Activated CD4-positive, alpha-beta T cell treated with anti-CD3 and anti-CD28 coated beads, Interleukin-2, amount 50 U/mL, for 24 hours (primary cell): ENCODE measurements at places on chromosomes 5 and 9.

GRCh38 chr5:6583049-6583880 is 49.6 kb downstream of the NSUN2 start:
- DNase-seq, result no peak

DNA sequence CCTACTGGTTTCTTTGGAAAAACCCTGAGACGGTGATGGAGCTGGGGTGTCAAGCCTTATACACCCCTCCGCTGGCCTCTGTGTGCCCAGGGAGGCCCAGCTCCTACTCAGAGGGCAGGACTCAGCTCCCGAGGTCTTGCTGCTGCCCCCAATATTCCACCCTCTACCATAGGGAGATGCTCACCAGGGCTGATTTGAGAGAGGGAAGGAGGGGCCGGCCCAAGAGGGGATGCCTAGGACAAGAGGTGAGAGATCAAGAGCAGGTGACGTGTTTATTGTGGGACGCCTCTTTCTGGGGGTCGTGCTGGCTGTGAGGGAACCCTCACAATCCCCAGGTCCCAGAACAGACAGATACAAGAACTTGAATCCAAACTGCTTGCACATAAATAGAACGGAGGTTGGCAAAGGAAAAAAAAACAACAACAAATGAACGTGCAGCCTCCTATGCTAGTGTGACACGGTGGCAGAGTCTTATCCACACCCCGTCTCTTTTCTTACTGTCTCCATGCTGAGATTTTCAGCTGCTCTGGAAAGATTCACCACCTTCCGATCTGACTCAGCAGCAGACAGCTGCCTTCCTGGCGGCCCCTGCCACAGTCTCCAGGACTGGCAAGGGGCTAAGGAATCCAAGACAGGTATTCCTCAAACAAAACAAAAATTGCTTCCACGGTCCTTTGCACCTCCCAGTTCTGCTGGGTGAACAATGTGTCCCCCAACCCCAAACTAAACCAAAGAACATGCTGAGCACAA is 22.3 kb downstream of the FABP6 start:
- no peak for DNase-seq

- DNase-seq, result no peak
Observed at GRCh38 chr9:70030156-70030555, 13.5 kb upstream of the MAMDC2 start.

- no peak for DNase-seq
Observed at GRCh38 chr9:131645078-131645776, 94.6 kb downstream of the RAPGEF1 start.

GRCh38 chr9:115517335-115518075 is 399.5 kb upstream of the TNC start:
- no peak for DNase-seq

DNA sequence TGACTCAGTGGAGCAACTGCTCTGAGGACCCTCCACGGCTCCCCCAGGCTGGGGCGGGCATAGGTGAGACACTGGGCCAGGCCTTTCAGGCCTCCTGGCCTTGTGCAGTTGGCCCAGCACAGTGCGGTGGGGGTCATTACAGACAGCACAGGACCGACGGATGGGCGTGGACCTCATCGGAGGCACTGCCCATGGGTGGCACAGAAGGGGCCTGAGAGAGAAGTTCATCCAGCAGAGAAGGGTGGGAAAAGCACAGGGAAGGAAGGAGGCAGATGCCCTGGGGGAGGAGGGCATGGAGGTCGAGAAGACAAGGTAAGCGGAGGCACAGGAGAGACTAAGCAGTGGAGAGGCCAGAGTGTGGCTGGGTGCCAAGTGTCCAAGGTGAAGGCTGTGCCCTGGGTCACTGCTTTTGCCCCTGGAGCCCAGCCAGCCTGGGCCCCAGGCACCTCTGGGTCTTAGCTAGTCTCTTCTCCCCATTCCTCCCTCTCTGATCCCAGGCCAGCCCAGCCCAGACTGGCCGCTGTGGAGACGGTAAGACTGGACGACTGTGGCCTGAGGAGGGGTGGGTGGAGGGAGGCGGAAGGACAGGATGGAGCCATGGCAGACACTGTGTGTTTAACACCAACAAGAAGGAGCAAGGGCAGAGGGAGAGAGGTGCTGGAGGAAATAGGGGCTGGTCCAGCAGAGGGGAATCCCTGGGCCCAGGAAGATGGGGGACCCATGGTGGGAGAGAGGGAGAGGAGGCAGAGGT is 5.7 kb downstream of the IL3 start:
- no peak for DNase-seq

DNA sequence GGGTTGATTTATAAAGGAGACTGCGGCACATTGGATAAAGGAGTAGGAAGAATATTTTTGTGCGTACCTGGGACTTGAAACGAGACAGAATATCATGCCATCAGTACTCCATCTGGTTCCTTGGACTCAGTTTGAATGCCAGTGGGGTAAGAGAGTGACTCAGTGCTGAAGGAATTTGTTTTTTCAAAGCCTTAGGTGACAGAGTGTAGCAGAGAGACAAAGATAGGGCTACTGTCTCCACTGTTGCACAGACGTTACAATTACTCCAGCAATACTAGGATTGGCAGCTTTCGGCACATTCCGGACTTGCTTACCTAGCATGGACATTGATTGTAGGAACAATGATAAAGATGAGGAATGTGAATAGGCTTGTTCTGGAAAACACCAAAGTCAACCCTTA is 250.7 kb downstream of the KCTD16 start:
- no peak for DNase-seq

- no peak for DNase-seq
Observed at GRCh38 chr5:36982146-36982545, 105.6 kb downstream of the NIPBL start.

DNA sequence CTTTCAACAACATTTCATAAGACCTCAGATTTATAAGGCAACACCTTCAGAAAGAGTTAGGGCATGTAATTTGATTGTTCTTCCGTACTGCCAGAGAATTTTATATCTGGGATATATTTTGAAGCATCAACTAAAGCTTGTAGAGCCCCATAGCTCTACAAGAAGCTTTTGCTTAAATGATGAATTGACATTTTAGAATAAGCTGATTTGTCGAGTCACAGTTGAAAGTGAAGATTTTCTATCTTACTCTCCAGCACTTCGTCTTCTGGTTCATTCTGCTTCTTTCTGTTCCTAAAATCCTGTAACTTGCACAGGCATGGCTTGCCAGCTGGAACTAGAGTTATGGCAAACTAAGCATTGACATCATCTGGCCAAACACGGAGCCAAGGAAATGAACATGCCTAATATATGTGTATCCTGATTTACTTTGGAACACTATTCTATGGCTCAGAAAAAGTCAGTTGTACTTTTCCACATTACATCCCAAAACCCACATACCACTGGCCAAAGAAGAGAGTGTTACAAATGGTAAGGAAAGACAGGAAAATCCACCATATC is 68.6 kb upstream of the MAST4 start:
- DNase-seq, result no peak

DNA sequence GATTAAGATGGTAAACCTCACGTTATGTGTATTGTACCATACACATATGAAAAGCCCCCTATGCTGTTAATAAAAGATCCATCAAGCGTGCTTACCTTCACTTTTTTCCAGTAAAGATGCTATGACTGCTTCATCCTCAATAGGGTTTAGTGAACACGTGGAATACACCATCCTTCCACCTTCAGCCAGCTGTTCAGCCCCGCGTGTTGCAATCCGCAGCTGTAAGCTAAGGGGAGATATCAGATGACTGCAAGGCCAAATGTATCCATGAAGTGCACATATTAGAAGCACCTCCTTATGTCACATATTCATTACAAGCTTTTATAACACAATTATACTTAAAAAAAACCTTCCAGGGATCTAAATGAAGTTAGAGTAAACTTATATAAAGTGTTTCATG is 16.2 kb downstream of the NSUN2 start:
- no peak for DNase-seq

- no peak for DNase-seq
Observed at GRCh38 chr5:4640795-4641194, 499.3 kb upstream of the ADAMTS16 start.

DNA sequence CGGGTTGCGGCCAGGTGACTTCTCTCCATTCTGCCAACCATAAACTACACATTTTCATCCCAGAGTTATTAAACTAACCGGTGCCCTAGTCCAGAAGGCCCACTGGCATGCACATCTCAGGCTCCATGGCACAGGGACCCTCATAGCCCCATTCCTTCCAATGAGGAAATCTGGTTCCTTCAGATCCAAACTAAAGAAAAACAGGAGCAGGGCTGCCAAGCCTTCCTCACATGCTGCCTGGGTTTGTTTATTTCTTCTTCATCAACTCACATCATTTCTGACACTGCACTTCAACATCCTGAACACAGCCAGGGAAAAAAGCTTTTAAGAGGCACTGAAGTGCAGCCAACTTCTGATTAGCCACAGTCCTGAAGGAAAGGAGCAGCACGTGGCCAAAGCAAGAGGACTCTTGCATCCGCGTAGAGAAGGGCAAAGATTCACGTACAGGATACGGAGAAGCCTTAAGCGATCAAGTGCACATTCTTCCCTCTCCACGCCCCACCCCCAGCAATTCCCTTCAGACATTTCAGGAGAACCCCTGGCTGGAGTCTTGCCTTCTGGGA is 22.5 kb downstream of the LHFPL2 start:
- DNase-seq, result no peak

GRCh38 chr5:137374110-137374714 is 124.9 kb downstream of the SPOCK1 start:
- no peak for DNase-seq

DNA sequence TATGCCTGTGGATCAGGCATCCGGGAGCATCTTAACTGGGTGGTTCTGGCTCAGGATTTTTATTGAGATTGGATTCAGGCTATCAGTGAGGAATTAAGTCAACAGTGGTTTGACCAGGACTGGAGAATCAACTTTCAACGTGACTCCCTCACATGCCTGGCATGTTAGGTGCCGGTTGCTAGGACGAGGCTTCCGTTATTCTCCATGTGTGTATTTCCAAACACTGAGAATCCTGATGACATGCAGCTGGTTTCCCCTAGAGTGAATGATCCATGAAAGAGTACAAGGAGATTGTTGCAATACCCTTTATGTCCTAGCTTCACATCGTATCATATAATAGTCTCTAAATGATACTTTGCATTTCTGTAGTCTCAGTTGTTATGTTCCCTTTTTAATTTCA is 529.2 kb downstream of the ANXA1 start:
- DNase-seq, result no peak
